PC-9 (cell line): ENCODE measurements at places on chromosomes 6 and 20.

DNA sequence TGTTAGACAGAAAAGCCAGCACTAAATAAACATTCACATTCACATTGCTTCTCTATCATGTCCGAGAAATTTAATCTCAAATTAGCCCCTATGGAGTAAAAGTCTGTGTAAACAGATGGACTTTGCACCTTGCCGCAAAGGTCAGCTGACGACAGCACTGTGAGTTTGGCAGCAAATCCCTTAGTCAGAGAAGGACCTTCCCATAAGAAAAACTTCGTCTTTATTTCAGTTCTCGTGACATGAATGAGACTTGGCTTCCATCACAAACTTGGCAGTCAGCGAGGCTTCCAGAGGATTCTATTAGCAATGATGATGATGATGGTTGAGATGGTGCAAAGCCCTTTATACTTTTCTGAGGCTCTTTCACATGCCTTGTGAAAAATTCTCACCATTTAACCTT, 133.7 kb upstream of the IFNGR1 start:
- DNase-seq, result no peak

DNA sequence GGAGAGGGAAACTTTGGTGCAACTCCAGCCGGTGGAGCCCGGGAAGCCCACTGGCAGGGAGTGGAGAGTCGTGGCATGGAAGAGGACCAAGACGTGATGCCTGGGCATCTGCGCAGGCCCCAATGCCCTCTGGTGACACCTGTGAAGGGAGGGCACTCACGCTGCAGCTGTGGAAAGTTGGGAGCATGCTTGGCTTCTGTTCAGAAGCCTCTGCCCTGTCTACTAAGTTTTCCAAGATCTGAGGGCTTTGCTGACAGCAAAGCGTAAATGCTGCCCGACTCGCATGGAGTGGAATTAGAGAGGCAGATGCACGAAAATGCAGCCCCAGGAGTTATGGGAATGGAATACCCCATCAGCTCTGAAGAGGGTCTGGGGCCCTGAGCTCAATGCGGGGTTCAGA, 75.7 kb downstream of the SYNDIG1 start:
- no peak for DNase-seq

- no peak for DNase-seq
These were observed 145.7 kb downstream of the KHDC1L start for GRCh38 chr6:73079611-73079955.

- peak; percentile 51 for DNase-seq
These were observed 2.3 kb downstream of the E2F3 start for GRCh38 chr6:20403766-20404640.

DNA sequence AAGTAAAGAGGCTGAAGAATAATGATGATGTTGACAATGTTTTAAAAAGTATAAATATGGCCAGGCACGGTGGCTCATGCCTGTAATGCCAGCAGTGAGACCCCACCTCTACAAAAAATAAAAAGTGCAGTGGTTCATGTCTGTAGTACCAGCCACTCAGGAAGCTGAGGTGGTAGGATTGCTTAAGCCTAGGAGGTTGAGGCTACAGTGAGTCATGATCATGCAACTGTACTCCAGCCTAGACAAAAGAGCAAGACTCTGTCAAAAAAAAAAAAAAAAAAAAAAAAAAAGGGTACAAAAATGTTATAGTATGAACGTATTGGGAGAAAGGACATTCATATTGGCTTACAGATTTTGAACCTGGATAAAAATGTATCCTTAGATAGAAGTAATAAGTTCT, 543.1 kb upstream of the IRAK1BP1 start:
- DNase-seq, result no peak

- DNase-seq, result no peak
These were observed 1.6 kb upstream of the SLC17A5 start for GRCh38 chr6:73655341-73655917.

DNA sequence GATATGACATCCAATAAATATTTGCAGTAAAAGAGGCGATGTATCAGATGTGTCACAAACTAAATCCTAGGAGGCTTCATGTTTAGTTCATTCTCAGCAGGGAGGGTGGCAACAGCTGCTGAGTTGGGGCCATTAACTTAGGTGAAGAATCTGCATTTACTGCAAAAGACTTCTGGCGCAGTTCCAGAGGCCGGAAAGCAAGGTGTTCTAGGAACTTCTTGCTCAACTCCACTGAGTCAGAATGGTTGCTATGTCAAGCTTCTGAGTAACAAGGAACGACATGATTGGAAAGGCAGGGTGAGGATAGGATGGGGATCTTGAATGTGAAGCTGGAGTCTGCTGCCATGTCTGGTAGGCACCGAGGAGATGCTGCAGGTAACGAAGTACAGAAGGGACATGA, 11.7 kb downstream of the ADNP start:
- peak; percentile 71 for DNase-seq

GRCh38 chr6:90915224-90915915, 328.5 kb upstream of the MAP3K7 start:
- DNase-seq, result no peak

- no peak for DNase-seq
These were observed 5.1 kb downstream of the FAM120B start for GRCh38 chr6:170311696-170312095.

GRCh38 chr6:1560281-1561058, 49.2 kb upstream of the FOXC1 start:
- no peak for DNase-seq

DNA sequence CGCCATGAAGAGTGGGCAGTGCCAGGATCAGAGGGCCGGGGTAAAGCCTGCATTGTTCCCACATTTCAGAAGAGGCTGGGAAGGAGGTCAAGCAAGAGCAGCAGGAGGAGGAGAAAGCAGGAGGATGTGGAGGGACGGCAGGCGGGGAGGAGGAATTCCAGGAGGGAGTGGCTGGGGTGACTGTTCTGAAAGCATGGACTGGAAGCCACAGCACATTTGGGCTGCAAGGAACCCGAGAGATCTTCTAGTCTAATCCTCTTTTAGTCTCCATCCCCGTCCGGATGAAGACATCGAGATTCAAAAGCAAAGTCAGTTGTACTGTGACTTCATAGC, 76.9 kb downstream of the FAM50B start:
- no peak for DNase-seq

DNA sequence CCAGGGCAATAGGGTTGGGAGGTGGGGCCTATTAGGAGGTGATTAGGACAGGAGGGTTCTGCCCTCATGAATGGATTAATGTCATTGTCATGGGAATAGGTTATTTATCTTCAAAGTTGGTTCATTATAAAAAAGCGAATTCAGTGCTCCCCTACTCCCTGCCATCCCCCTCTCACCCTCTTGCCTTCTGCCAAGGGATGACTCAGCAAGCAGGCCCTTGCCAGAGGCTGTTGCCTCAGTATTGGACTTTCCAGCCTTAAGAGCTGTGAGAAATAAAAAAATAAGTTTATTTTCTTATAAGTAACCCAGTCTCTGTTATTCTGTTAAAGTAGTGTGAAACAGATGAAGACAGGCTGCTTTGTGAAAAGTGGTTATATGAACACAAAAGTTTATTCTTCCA, 381.1 kb upstream of the ZFP64 start:
- DNase-seq, result no peak

DNA sequence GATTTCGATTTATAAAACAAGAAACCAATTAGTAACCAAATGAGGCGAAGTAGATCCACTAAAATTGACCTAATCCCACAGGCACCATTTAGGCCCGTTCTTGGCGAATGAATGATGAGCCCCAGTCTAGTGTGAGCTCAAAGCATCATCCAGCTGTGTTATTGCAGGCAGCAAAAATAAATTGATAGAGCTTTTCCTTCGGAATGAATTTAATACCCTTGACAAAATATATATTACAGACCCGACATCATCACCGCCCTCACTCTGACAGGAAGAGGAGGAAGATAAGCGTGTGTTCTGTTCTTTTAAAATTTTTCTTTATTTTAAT, 7.8 kb downstream of the SIM1 start:
- DNase-seq, result no peak

GRCh38 chr6:31836047-31836473, 8.5 kb downstream of the HSPA1B start:
- no peak for DNase-seq

DNA sequence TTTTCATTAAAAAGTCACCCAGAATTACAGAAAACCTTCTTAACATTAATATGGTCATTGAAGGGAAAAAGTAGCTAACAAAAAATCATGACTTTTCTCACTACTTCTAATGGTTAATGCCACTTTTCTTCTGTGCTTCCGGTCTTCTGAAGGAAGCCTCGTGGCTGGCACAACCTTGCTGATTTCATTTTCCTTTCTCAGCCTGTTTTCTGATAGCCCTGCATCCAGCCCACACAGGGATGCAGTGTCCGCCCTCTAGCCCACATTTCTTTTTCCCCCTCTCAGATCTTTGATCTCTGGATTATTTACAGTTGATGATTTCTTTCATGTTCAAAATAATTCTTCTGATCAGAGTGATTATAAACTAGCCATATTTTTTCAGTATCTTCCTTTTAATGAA, 655.4 kb upstream of the EPHA7 start:
- DNase-seq, result peak; percentile 6

GRCh38 chr6:106939208-106939607, 35.3 kb downstream of the CD24 start:
- DNase-seq, result no peak
